ENCODE measurements at places on chromosomes 1 and 21.

GRCh38 chr1:109821831-109822745 is 58.4 kb upstream of the EPS8L3 start:
- DNase-seq, result no peak

DNA sequence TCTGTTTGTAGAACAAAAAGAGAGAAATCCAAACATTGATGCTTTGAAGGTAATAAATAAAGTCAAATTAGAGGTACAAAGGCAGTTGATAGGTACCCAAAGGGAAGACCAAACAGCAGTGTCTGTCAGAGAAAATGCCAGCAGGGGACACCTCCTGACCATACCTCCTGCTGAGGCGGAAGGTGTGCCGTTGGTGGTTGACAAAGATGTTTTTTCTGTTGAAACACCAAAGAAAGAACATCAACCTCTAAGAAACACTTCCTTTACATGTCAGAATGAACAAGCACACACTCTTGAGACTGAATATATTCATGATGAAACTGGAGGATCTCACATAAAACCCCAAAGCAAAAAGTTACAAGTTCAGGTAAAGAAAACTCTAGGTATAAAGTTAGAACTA is 128.3 kb downstream of the MACF1 start:
- no peak for DNase-seq

DNA sequence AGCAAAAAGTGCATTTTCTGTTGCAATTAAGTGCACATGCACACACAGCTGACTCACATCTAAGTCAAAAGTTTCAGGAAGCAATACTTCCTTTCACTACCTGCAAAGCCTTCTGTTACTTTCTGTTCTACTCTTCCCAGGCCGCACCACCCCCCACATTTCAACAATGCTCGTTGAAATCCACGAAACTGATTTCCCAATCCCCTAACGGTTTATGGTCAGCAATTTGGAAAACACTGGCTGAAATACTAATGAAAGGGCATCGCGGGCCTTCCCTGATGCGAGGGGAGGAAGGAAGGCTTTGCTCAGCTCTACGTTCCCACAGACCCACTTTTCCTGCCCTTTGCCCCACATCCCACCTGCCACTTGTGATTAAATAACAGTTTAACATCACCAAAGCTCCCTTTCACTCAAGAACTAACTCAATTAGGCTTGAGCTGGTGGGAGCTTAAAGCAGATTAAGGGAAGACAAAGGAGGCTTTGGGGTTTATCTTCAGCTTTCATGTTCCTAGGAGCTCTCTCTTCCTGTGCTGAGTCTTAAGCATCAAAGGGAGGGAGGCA is 243.2 kb upstream of the RAB4A start:
- peak; percentile 58 for DNase-seq

DNA sequence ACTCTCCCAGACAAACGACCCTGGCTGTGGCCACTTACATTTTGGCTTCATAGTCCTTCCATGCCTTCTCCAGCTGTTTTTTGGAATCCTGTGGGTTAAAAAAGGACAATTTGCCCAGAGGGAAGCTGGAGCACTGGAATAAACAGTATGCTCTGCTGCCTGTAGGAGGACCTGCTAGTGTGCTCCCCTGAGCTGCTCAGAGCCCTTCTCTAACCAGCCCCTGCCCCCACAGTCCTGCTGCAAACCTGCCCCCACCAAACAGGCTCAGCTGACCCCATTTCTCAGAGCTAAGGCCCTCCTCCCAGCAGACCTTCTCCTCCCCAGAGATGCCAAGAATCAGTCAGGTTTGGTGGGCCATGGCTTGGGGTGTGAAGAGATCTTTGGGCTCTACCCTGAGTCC is 26.9 kb upstream of the TCEA3 start:
- DNase-seq, result no peak

DNA sequence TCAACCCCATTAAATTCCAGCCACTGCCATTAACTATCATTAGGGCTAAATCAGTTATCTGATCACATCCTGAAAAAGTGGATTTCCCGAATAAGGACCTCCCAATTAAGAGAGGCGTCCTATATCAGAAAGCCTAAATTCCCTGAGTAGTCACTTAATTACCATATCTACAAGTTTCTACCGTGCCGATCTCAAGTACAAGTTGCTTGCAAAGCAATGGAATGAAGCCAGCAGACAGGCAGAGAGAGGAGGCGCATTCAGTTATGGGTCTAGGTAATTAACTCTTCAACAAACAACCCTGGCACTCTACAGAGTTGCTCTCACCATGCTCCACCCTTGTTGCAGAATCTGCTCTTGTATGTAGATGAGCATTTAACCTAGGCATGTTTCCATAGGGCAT is 494.6 kb upstream of the RUNX1 start:
- DNase-seq, result no peak

DNA sequence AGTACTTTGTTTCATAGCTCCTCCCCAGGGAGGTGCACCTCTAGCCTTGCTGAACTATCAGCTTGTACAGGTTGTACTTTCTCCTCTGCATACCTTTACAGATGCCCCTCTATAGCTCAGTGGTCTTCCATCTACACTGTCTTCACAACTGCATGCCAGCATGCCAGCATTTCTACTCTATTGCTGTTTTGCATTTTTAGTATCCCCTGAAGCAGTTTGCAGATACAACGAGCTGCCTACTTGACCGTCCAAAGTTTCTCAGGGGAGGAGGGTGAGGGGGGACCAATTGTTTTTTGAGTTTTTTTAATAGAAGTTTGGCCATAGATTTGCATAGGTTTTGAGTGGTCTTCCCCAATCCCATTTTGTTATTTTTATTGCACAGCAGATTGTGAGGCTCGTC is 27.6 kb upstream of the CTH start:
- DNase-seq, result no peak

DNA sequence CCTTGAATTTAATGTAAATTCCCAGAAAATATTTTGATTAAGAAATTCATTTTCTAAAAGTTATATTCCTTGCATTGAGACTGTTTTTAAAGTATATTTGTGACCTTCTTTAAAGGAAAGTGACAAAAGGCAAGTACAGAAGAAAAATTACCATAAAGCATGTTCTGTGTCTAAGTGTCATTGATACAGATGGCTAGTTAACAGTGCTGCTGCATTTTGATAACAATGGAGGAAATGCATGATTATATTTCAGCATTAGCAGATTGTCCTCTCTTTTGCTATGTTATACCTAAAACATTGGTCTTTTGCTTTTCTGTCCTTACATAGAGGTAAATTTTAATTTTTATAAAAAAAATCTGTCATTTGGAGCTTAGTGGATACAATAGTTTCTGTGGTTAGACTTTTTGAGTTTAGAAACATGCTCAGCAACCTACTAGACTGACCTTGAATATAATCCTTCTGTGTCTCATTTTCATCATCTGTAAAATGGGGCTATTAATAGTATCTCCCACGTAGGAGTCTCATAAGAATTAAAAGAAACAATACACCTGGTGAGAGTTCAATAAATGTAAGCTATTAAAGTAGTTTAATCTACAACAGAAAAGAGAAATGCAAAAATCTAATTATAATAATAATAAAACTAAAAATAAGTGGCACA is 51.1 kb upstream of the RGS21 start:
- no peak for DNase-seq

DNA sequence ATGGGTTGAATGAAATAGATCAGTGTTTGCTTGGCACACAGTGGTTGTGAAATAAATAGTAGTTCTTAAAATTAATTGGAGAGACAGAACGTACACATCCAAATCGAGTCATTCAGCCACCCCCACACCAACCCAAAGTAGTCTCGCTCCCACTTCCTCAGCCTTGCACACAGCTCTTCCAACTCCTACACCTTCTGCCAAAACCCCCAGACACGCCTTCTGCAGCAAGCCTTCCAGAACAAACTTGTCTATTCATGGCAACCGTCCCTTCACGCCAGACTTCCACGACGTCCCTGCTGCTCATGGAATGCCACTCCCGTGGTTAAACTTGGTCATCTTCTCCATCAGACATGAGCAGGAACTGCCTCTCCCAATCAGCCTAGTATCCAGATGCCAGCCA is 37.5 kb upstream of the RD3 start:
- no peak for DNase-seq

GRCh38 chr1:247443641-247444040 is 14.3 kb downstream of the OR2B11 start:
- DNase-seq, result no peak

DNA sequence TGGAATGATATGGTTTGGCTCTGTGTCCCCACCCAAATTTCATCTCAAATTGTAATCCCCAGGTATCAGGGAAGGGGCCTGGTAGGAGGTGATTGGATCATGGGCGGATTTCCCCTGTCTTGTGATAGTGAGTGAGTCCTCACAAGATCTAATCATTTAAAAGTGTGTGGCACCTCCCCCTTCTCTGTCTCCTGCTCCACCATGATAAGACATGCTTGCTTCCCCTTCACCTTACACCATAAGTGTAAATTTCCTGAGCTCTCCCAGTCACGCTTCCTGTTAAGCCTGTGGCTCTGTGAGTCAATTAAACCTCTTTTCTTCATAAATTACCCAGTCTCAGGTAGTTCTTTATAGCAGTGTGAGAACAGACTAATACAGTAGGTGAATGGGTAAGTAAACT is 109.3 kb downstream of the DMRTB1 start:
- no peak for DNase-seq

DNA sequence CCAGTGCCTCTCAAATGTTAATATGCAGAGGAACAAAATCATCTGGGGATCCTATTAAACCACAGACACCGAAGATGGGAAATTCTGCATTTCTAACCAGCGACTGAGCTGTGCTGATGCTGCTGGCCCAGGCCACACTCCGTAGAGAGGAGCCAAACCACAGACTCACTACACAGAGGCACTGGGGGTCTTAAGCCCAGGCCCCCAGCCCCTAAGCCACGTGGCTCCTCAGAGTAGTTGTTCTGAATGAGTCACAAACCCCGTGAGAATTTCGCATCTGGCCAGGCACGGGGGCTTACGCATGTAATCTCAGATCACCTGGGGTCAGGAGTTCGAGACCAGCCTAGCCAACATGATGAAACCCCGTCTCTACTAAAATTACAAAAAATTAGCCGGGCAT is 2.8 kb upstream of the CELA2A start:
- no peak for DNase-seq

DNA sequence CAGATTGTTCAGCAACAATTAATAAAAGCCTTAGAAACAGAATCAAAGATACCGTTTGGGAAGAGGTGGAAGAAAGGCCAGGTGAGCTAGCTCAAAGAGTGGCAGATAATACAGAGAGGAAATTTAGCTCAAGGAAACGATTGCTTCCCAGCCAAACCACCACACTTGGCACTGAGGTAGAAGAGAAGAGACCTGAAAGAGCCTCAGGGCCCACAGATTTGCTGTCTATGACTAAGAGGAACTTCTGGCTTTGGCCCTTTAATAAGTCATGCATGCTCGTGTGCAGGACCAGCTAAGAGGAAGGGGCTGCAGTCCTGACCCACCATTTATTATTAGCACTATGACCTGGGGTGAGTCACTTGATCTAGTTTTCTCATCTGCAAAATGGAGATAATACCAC is 72.8 kb upstream of the BCL10 start:
- no peak for DNase-seq

GRCh38 chr1:6272452-6272851 is 11.6 kb upstream of the GPR153 start:
- DNase-seq, result no peak

GRCh38 chr1:14138135-14138506 is 438.1 kb downstream of the PRDM2 start:
- DNase-seq, result no peak

DNA sequence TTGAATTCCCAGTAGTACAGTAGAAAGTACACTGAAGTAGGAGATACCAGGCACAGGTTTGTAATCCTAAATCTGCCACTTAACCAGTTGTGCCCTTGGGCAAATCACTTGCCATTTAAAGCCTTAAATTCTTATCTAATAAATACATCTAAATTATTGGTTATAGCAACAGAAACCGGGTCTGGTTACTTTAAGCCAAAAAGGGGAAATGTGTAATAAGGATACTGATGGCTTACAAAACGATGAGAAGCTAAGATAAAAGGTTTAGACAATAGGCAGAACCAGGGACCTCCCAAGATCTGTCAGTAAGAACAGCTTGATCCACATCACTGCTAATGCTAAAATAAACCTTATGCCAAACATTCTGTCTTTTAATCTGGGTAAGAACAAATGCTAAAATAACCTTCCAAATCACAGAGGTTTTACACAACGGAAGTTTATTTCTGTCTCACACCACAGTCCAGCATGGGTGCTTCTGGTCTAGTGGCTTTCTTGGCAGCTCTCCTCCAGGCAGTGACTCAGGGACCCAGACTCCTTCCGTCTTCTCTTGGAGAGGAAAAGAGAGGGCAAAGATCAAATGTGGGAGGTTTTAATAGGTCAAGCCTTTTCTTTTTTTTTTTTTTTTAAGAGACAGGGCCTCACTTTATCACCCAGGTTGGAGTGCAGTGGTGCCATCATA is 16.5 kb upstream of the ZMYM1 start:
- DNase-seq, result no peak
